ENCODE measurements at places on chromosomes 6 and 20. TPM values are rescaled to one million over a fixed set of nuclear protein-coding genes. Genes with fewer than 3 reads are reported as not detected.
A peak's percentile ranks its signal among the peaks of the same experiment; 100 is the strongest.

The SCP2D1 gene
- total RNA-seq = not detected

The CCN6 gene
- not detected for total RNA-seq

DNA sequence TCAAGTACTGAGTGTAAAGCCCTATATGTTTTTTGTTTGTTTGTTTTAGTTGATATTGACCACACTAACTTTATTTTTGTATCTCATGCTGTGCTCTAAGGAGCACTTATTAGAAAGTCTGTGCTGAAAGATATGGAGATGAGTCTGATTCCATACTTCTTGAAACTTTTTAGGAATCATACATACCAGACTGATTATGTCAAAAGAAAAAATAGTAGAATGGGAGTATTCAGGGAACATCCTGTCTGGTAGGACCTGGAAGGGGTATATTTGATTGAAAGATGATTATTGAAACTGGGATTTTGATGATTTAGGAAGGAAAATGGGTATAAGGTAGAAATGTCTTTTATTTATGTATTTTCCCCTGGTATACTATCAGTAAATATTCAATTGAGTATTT, 111.4 kb downstream of the QKI start:
- H3K4me3 ChIP-seq = no peak overlapping the region
- H3K27ac ChIP-seq = no peak overlapping the region
- no peaks in the 10 kb centered on the region for H3K36me3 ChIP-seq
- no peaks in the 10 kb centered on the region for H3K27me3 ChIP-seq

DNA sequence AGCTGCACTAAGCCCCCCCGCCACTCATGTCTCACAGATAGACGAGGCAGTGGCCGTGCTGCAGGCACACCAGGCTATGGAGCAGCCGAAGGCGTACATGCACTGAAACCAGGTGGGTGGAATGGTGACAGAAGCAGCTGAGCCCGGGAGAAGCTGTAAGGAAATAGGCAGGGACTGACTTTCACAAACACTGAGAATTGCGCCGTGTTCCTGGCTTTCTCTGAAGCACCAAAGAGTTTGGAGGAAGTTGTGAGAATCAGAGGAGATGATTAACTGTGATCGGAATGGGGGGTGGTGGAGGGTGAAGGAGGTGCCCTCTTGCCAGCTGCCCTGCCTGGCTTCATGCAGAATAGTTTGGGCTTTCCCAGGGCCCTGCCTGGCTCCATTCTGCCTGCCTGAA, 21.6 kb downstream of the TOMM34 start:
- no peak overlapping the region for H3K4me3 ChIP-seq
- H3K36me3 ChIP-seq = peaks cover 50% of the 10 kb centered on the region
- no peak overlapping the region for H3K27ac ChIP-seq

DNA sequence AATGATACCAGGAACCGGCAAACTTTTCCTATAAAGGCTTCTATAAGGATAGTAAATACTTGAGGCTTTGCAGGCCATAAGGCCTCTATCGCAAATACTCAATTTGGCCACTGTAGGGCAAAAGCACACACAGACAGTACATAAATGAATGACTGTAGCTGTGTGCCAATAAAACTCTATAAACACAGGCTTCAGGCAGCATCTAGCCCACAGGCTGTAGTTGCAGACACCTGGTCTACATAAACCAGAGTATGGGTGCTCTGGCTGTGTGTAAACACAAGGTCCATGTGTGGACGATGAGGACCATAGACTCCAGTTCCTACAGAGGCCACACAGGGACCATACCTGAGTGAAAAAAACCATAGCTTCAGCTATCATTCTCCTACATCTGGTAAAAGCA, 52.2 kb downstream of the ZMYND8 start:
- peak overlapping the region; percentile 67 for H3K27ac ChIP-seq
- peaks cover 22% of the 10 kb centered on the region for H3K36me3 ChIP-seq
- H3K27me3 ChIP-seq = no peaks in the 10 kb centered on the region
- no peak overlapping the region for H3K4me3 ChIP-seq
- DNase-seq = no peak

GRCh38 chr6:89082486-89082891, 1.9 kb downstream of the PNRC1 start:
- peaks cover 31% of the 10 kb centered on the region for H3K36me3 ChIP-seq
- no peaks in the 10 kb centered on the region for H3K27me3 ChIP-seq
- peak overlapping the region; percentile 100 for H3K27ac ChIP-seq
- peak; percentile 24 for DNase-seq
- peak overlapping the region; percentile 91 for H3K4me3 ChIP-seq

GRCh38 chr20:44747166-44748004, 1.7 kb downstream of the KCNK15 start:
- H3K36me3 ChIP-seq = no peaks in the 10 kb centered on the region
- H3K4me3 ChIP-seq = peak overlapping the region; percentile 75
- H3K27ac ChIP-seq = no peak overlapping the region
- peaks cover 28% of the 10 kb centered on the region for H3K4me1 ChIP-seq
- peaks cover 37% of the 10 kb centered on the region for H3K27me3 ChIP-seq
- DNase-seq = peak; percentile 96

- no peak for DNase-seq
- no peaks in the 10 kb centered on the region for H3K27me3 ChIP-seq
- H3K4me3 ChIP-seq = no peak overlapping the region
- no peaks in the 10 kb centered on the region for H3K4me1 ChIP-seq
- peaks cover 25% of the 10 kb centered on the region for H3K36me3 ChIP-seq
- H3K27ac ChIP-seq = peak overlapping the region; percentile 58
These were observed 91.7 kb downstream of the COL12A1 start for GRCh38 chr6:75114195-75114594.

DNA sequence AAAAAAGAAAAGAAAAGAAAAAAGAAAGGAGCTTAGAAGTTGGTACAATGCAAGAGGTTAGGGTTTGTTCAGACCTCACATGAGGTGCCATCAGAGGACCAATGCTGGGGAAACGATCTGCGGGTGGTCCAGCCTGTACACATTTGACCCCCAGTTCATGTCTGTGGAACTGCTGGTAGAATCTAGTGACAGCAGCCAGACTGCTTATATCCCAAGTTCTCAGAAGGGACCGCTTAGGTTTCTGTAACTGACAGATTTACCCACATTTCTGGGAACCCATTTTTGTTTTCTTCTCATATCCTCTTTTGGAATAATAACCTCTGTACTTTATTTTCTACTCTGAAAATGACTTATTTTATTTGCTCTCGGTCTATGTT, 4.7 kb downstream of the PPP1R18 start:
- H3K27me3 ChIP-seq = no peaks in the 10 kb centered on the region
- H3K27ac ChIP-seq = peak overlapping the region; percentile 98
- H3K4me3 ChIP-seq = peak overlapping the region; percentile 74
- H3K4me1 ChIP-seq = peaks cover 82% of the 10 kb centered on the region
- peaks cover 19% of the 10 kb centered on the region for H3K36me3 ChIP-seq

DNA sequence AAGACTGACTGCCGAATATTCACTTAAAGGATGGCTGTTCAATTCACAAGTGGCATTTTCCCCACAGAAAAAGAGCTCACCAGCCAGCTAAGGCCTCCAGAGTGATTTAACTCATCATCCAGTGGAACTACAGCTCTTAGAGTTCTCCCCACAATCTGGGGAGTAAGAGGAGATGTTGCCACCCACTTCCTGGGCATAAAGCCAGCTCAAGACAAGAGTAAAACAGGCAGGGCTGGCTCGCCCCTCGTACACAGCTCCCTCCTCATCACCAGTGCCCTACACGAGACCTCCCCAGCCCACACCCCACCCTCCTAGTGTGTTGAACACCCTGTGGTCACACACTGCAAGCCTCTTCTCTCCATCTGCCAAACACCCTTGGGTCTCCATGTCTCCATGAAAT, 47.2 kb upstream of the IPCEF1 start:
- no peaks in the 10 kb centered on the region for H3K27me3 ChIP-seq
- DNase-seq = no peak
- H3K4me1 ChIP-seq = peaks cover 31% of the 10 kb centered on the region
- H3K4me3 ChIP-seq = no peak overlapping the region

The LY6G6D gene
- total RNA-seq = not detected

Data from esophagus muscularis mucosa (tissue), 4 donors.